ENCODE measurements at places on chromosomes 13 and 19.

DNA sequence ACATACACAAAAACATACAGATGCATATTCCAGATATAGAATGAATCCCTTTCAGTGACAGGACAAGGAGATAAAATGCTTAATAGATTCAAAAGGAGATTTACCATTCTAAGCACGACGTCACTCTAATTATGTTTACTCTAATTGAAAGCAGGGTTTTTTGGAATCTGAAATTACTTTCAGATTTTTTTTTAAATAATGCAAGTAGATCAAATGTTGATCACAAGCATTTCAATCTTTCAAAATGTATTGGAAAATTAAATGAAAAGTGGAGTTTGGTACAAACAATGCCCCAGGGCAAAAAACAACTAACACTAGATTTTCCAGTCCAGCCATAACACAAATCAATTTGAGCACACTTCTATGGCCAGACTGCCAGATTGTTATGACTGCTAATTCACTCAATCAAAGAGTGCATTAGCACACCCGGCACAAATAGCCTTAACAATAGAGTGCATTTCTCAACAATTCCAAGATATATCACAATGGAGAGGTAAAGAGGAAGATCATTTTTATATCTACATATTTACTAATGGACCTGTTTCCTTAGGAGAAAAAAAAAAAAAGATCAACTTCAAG, 4.3 kb upstream of the DACH1 start:
- DNase-seq: no peak

DNA sequence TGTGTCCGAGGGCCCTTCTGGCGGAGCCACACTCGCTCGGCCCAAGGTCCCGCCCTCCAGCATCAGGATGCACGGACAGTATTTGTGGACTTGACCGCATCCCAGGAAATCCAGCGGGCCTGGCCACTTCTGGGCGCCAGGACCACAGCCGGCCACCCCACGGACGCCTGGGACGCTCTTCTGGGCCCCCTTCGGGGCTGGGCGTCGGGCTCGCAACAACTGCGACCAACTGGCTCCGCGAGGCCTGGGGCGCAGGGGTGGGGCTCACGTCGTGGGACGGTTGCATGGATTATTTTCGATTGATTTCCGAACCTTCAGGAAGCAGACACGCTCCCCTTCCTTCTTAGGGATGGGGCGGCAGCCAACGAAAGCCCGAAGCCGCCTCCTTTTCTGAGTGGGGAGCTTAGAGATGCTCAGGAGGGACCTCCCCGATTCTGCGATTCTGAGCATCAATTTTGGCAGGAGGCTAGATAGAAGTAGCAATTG, 521 bp upstream of the NUP58 start:
- DNase-seq: no peak

DNA sequence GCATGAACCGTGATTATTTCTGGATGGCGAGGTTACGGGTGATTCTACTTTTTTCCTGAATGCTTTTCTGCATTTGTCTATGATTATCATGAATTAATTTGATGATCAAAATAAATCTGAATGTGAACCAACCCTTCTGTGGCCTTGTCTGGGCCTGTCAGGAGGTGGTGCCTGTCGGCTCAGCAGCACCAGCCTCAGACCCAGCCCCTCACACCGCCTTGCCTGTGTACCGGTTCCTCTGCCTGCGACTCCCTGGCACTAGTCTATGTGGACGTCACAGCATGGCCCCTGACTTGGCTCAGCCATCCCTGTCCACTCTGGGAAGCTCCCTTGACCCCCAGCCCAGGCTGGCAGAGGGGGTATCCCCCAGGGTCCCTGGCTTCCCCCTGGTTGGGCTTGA, 15.5 kb upstream of the RABAC1 start:
- no peak for DNase-seq

DNA sequence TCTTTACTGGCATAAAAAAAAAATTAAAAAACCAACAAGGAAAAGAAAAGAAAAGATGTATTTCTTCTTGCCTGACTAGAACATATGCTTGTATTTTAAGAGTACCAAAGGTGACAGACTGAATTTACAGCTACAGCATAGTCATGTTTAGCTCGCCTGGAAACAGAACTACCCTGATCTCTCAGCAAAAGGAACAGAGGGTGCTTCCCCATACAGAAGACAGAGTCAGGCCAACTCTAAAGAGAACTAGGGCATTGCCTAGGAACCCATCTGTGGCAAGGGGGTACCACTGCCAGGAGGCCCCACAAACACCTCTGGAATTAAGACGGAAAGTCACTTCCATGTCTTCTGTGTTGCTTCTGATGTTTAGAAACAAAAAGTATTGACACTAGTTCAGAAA, 252.1 kb upstream of the STARD13 start:
- no peak for DNase-seq

DNA sequence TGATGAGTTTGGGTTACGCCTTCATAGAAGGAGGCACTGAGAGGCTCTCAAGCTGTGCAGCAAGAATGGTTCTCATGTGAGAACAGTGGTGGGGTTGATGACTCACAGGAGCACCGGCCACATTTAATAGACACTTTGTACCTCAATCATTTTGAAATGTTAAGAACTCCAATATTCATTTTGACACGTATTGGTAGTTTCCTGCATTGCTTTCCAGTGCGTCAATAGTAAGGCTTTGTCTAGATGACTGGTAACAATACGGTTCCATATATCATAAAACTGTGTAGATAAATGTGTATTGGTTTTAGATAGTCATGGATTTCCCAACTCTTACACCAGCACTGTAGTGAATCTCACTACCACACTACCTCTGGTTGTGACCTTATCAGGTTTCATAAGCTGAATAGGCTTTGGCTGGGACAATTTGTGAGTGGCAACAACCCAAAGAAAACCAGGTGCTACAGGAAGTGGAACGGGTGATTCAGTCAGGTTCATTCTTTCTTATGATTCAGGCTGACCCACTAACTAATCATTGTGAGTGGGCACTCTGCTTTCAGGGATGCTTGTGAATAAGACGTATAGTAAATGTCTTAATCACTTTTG, 362.6 kb downstream of the KLF5 start:
- DNase-seq: no peak

DNA sequence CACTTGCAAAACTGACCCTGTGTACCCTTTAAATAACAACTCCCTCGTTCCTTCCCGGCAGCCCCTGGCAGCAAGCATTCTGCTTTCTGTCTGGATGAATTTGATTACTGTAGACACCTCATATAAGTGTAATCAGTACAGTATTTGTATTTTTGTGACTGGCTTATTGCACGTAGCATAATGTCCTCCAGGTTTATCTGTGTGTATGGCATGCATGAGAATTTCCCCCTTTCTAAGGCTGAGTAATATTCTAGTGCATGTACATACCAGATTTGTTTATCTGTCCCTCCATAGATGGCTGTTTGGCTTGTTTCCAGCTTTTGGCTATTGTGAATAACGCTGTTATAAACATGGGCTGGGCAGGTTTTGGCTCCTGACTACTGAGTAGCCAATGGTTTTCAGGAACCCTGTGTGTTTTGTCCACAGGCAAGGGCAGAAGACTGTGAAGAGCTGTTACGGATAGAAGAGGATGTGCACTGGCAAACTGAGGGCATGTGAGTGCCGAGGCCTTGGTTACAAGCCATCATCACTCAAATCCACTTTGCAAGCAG, 98.0 kb downstream of the ESD start:
- DNase-seq: no peak

DNA sequence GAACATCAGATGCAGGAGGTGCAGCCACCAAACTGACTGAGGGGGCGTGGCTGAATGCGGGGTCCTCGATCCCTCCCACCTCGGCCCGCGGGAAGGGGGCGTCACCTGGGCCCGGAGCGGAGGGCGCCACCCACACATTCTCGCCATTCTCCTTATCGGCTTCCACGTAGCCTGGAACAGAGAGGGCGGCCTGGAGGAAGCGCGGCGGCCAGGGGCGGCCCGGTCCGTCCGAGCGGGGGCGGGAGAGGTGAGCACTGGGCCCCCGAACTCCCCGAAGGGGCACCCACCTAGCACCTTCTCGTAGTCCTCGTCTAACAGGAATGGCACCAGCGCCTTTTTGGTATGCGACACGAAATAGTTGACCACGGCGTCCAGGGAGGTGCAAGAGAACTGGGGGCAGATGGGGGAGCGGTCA, 11.8 kb downstream of the STAP2 start:
- no peak for DNase-seq

GRCh38 chr19:51824281-51825005, 29.5 kb downstream of the FPR3 start:
- DNase-seq: no peak

DNA sequence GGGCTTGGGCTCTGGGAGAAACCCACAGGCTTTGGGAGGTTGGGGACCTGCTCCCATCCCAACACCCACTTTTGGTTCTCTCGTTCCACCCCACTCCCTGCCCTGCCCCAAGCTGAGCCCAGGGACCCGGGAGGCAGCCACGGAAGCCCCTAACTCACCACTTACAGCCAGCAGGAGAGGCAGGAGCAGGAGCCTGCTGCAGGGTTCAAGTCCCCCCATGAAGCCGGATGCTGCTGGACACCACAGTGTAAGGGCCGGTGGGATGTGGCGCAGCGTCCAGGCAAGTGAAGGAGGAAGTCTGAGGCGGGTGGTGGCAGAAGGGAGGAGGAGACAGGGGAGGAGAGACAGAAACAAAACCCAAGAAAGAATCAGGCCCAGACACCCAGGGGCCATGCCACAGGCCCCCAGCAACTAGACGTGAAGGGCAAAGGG, at the start of gene TYROBP:
Gene TYROBP (minus strand): TSS at position 286 of the 432 bp plus-strand sequence. CDS start 67 bp downstream, at position 219.
- no peak for DNase-seq

- DNase-seq: no peak
Measured at GRCh38 chr13:30142486-30143211, 164.7 kb downstream of the KATNAL1 start.

- DNase-seq: no peak
Measured at GRCh38 chr13:50282016-50282415, 266.8 kb downstream of the KCNRG start.

DNA sequence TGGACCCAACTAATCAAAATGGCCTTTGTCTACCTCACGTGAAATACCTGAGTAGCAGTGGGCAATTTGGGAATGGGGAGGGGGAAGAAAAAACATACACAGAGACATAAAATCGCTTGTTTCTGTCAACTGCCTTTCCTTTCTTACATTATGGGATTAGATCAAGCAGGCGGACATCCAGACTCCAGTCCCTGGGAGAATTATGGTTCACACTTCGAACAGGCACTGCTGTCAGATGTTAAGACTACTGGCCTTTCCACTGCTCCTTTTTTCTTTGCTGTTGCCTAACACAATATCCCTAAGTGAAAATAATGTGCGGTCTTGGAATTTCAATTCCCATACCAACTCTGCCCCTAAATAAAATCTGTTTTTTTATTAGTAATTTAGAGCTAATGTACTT, 1719.7 kb upstream of the SLC10A2 start:
- DNase-seq: no peak

DNA sequence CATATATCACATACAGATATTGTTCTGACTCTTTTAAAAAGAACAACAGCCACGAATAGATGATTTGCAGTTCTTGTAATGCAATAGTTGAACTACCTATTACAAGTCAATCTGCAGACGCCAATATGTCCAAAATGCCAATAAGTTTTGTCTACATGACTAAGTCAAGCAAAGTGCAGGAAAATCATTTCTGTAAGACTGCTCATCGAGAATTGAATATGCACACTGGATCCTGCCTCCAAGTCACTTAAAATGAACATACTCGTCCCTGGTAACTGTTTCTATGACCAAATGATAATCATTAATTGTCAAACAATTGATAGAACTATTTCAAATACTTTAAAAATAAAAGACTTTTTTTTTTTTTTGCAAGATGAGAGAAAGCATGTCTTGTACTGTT, 375.6 kb downstream of the ITGBL1 start:
- DNase-seq: no peak

GRCh38 chr19:3633559-3633988, 7.0 kb upstream of the CACTIN start:
- no peak for DNase-seq

- peak; percentile 61 for DNase-seq
Measured at GRCh38 chr13:59531571-59532091, 632.1 kb downstream of the DIAPH3 start.

- DNase-seq: no peak
Measured at GRCh38 chr13:43879755-43880181, at the start of gene LACC1. Gene LACC1 (plus strand): TSS chr13:43879904. CDS start chr13:43880986, 1,082 bp downstream.

- DNase-seq: peak; percentile 80
Measured at GRCh38 chr19:9793071-9793591, 24.6 kb upstream of the ZNF846 start.

GRCh38 chr19:13830741-13831536, 35.7 kb downstream of the ZSWIM4 start:
- DNase-seq: no peak

DNA sequence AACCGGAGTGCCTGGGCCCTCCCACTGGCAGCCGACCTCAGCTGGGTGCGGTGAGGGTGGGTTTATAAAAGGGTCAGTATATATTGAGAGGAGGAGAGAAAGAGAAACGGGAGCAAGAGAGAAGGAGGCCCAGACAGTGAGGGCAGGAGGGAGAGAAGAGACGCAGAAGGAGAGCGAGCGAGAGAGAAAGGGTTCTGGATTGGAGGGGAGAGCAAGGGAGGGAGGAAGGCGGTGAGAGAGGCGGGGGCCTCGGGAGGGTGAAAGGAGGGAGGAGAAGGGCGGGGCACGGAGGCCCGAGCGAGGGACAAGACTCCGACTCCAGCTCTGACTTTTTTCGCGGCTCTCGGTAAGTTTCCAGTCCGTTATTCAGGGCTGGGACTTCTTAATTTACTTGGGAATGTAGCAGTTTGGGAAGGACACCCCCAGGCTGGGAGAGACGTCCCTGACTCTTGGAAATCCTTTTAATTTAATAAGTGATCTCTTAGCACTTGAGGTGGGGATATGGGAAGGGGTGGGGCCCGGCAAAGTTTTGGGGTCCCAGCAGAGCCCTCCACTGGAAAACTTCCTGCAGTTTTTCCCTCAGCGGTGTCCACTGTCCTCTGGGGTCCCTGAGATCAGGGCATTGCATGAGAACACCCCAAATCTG, at the start of gene EMP3:
Gene EMP3 (plus strand): TSS at position 288 of the 646 bp plus-strand sequence. CDS start 1,293 bp downstream, outside the sequence.
- peak; percentile 83 for DNase-seq

DNA sequence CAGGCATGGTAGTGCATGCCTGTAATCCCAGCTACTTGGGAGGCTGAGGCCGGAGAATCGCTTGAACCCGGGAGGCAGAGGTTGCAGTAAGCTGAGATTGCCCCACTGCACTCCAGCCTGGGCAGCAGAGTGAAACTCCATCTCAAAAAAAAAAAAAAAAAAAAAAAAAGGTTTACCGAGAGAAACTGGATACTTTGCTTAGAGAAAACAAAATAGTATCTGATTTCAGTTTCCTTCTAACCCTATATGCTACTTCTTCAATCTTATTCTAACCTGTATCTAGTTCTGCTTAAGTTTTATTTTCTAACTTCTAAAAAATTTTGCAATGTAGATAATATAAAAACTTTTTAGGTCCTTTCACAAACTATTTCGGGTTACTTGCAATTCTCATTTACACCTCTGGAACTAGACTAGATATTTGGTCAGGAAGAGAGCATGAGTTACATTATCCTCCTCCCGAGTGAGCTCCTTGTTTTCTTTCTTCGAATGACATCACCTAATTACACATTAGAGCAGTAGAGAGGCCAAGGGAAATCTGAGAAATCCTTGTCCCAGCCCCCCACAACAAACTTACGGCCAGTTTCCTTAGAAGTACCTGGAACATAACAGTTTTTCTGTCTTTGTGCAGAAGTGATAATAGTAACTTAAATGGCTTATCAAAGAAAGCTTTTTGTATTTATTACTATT, 128.9 kb downstream of the B3GLCT start:
- no peak for DNase-seq

All from DND-41 (cell line).